ENCODE measurements at places on chromosomes 6 and 20. TPM values are rescaled to one million over a fixed set of nuclear protein-coding genes. Genes with fewer than 3 reads are reported as not detected.

DNA sequence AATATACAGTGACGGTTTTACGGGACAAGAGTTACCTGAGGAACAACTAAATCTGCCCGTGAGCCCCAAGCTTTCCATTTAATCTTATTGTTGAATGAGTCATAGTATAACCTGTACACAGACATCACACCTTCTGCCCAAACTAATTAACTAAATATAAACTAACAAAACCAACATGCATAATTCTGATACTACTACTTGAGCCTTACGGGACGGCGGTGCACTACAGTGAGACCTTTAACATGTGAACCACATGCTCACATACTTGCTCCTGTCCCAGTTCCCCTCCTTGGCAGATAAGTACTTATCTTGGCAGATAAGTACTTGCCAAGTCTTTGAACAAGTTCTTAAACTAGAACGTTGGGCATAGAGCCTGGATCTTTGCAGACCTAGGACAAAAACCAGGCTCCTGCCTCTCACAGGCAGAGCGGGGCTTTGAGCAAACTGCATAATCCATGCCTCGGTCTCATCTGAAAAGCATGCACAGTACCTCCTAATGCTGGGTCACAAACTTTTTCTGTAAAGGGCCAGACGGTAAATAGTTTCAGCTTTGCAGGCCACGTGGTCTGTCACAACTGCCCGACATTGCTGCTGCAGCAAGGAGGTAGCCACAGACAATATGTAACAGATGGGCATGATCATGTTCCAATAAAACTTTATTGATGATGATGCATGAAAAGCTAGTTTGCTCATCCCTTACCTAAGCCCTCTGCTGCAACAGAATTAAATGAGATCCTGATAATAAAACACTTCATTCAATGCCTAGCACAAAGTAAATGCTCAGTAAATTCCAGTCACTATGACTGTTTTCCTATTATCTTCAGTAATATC, 23.0 kb downstream of the ZNF217 start:
- DNase-seq, result no peak

GRCh38 chr20:58179083-58179431, 49.4 kb downstream of the ANKRD60 start:
- DNase-seq, result no peak

GRCh38 chr6:28474441-28475219, 31.3 kb upstream of the ZSCAN23 start:
- DNase-seq, result peak; percentile 91

DNA sequence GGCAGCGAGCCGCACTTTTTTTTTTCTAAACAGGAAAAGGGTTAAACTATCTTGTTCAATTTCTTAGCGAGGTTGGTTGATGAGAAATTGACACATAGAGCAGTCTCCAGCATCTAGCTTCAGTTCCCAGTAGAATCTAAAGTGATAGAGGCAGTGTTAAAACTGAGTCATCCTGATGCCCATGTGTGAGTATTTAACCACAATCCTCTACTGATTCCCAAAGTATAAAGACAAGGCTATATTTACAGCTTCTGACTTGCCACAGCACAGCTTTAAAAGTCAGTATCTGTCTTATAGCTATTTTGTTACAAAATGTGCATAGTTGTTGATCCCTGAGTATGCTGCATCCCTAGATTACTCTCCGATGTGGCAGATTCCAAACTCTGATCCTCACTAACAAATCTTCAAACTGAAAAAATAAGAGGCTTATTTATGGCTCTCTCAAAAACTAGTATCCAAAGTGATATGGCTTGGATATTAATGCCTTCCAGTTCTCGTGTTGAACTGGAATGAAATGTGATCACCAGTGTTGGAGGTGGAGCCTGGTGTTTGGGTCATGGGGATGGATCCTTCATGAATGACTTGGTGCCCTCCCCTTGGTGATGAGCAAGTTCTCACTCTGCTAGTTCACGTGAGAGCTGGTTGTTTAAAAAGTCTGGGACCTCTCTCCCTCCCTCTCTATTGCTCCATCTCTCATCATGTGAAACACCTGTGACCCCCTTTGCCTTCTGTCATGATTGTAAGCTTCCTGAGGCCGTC, 13.1 kb upstream of the POPDC3 start:
- no peak for DNase-seq

PACSIN1 gene
- total RNA-seq, result 0.03 TPM

GRCh38 chr6:30670760-30671527, 1.9 kb downstream of the DHX16 start:
- DNase-seq, result no peak

DNA sequence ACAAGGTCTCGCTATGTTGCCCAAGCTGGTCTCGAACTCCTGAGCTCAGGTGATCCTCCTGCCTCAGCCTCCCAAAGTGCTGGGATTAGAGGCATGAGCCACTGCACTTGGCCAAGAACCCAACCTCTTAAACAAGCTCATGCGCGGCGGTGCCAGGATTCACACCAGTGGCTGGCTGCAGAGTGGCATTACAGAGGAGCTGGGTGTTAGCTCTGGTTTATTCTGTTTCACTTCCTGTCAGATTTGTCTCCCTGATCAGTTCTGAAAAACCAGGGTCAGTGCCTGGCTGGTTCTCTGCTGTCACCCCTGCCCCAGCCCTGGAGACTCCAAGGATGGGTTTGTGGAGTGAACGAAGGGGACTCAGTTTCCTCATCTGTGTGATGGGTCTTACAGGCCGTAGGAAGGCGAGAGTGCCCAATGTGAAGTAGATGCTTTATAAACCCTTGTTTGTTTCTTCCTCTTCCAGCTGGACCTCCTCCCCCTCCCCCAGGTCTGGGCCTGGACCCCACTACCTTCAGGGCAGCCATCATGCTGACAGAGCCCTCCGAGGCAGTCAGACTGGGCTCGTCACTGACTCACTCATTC, 63.4 kb downstream of the UBE2V1 start:
- no peak for DNase-seq

GRCh38 chr20:35173576-35174192, 1.8 kb downstream of the PROCR start:
- DNase-seq, result no peak

- DNase-seq, result no peak
Measured at GRCh38 chr6:84762220-84763002, 2.0 kb downstream of the TBX18 start.

DNA sequence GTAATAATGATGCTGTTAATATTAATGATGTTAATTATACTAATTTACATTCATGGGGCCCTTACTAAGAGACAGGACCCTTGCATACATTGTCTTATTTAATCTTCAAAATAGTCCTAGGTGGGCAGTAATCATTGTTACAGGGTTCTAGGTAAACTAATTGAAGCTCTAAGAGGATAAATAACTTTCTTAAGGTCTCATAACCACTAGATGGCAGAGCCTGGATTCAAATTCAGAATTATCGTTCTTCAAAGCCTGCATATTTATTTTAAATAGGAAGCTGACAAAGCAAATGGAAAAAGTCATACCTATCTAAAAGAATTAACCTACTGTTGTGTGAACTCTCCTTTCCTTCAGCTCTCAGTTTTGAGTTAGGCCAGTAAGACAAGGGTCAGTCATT, 23.5 kb downstream of the PTCHD4 start:
- peak; percentile 50 for DNase-seq

DNA sequence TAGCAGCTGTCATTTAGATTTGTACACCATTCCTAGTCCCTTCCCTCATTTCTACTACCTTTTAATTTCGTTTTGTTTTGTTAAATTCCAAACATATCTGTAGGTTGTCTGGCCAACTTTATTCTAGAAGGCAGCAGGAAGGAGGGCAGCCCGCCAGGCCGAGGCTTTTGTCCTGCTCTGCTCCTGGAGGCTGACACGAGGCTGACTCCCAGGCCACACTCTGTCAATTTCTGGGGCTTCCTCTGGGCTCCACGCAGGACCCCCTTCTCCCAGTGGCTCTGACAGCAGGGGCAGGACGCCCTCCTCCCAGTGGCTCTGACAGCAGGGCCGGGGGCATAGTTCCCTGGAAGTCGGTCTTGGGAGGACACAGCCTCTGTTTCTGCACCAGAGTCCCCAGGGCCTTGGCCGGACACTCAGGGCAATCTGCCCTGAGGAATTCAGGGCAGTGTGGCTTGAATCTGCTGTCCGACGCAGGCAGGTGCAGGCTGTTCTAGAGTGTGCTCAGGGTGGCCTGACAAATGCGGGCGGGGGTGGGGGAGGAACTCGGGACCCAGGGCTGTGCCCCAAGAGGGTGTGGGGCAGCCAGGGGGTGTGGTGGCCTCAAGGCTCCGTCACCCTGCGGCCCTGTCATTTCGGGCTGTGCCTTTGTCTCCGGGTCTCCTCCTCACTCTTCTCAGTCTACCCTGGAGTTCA, 11.8 kb downstream of the SMOC2 start:
- DNase-seq, result no peak

DNA sequence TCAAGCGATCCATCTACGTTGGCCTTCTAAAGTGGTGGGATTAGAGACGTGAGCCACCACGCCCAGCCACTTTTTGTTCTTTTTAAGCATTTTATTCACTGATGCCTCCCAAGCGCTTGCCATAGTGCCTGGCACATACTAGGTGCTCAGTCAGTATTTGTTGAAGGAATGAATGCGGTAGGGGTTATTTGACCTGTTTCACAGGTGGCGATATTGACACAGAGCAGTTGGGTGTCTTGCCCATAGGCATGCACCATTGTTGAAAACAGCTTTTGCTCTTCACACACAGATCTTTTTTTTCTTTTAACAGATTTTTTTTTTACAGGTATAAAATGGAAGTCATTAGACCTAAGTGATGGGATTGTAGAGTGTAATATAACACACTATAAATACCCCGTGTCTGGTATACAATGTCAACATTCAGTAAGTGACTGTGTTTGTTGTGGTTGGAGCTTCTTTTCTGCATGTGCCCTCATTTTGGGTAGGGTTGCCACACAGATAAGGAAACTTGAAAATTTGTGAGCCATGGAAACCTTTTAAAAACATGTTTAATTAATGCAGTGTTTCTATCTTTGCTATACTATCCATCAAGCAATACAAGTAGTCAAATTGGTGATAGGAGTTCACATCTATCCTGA, 24.8 kb downstream of the RREB1 start:
- no peak for DNase-seq

- DNase-seq, result no peak
Measured at GRCh38 chr6:34324738-34325444, 67.6 kb downstream of the NUDT3 start.

MAS1 gene
- total RNA-seq, result not detected

DNA sequence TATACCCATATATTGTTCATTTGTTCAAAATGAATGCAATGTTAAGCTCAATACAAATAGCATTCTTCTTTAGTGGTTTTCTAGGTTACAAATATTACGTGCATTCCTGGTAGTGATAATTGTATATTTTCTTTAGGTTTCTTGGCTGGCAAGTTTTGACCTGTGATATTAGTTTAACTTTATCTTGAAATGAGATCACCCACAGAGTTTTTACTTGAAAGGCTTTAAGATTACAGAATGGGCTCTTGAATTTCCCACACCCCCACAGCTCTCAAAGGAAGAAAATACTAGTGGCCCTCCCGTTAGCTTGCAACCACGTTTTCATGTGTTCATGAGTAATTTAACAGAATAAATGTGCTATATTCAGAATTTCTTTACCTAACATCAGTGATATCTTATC, 1315.5 kb upstream of the GJE1 start:
- DNase-seq, result no peak

OR2J3 gene
- not detected for total RNA-seq

RBM24 gene
- not detected for total RNA-seq

LGSN gene
- total RNA-seq, result not detected

- DNase-seq, result no peak
Measured at GRCh38 chr20:63519668-63520503, 679 bp upstream of the PPDPF start.

DNA sequence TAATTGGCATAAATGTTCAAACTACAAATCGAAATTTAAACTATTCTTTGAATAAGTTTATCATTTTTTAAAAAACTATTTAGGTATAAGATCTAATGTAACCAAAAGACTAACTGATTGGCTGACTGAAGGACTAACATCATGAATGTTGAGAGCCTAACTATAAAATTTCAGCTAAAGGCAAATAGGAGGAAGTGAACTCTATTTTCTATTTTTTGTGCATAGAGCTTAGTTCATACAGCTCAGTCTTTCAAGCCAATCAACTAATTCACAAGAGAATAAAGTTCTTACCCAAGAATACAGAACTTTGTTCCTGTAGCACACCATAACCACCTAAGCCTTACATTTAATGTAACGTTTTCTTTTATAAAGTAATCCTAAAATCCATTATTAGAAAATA, 46.3 kb upstream of the STXBP5 start:
- DNase-seq, result no peak

BTNL2 gene
- not detected for total RNA-seq

DNA sequence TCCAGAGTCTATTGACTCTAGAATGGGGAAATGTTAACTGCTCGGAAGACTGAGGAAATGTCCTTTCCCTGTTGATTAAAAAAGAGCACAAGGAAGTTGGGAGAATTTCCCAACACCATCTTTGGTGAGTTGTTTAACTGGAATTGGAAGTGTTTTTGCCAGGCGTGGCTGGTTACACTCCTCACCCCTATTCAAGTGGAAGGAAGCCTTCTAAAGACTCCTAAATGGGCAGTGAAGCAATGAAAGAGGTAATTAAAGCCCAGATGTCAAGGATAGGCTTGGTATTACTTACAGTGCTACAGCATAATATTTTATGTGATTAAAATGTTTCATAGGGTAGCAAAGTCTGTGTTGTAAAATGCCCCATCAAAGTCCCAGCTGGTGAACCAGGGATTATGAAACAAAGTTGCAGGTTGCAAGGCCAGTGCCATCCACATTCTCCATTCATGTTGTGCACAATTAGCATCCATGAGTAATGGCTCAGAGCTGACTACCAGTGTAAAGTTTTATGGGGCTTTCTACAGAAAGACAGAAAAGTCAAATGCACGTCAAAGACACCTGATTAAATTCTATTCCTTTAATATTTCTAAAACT, 52.6 kb downstream of the BTBD3 start:
- no peak for DNase-seq

ADIG gene
- total RNA-seq, result not detected

CST5 gene
- not detected for total RNA-seq

PLCG1 gene
- 63.2 TPM for total RNA-seq

ARMH2 gene
- not detected for total RNA-seq

TRIM31 gene
- total RNA-seq, result 119 TPM

ZNF831 gene
- total RNA-seq, result not detected

- peak; percentile 12 for DNase-seq
Measured at GRCh38 chr6:6781172-6781872, 192.8 kb downstream of the LY86 start.

TFAP2A gene
- 3.8 TPM for total RNA-seq

MLN gene
- total RNA-seq, result not detected

DNA sequence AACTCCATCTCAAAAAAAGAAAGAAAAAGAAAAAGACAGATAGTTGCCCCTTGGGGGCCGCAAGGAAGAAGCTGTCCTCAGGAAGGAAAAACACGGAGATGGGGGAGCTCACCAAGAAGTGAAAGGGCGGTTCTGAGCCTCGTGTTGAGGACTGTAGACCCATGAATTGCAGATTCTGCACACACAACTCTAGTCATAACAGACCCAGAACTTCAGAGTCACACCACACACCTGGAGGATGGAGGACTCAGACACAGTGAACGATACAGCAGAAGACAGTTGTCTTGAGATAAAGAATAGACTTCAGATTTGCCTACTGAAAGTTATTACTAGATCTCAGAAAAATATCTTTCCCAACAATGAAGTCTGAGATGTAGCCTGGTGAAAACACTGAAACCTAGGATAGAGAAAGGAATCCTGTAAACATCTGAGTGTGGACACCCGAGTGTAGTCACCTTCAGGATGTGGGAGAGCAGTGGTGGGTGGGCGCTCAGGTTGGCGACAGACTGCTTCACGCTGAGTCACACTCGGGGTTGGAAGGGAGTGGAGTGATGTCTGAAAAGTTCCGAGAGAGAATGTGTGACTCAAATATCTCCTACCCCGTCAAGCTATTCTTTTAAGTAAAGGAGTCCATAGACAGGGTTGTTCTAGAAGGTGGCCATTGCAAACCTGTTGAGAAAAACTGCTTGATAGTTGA, 88.1 kb downstream of the MAP3K4 start:
- no peak for DNase-seq
